ENCODE measurements at places on chromosomes 11 and 22. TPM values are rescaled to one million over a fixed set of nuclear protein-coding genes. Genes with fewer than 3 reads are reported as not detected.

Gene ME3
- total RNA-seq, result 11.6 TPM

Gene FEN1
- total RNA-seq, result 17.5 TPM

- no peak for ATAC-seq
These were observed 25.0 kb upstream of the SERPIND1 start for GRCh38 chr22:20748731-20749428.

GRCh38 chr22:29765905-29766631, 739 bp downstream of the ZMAT5 start:
- no peak for ATAC-seq

DNA sequence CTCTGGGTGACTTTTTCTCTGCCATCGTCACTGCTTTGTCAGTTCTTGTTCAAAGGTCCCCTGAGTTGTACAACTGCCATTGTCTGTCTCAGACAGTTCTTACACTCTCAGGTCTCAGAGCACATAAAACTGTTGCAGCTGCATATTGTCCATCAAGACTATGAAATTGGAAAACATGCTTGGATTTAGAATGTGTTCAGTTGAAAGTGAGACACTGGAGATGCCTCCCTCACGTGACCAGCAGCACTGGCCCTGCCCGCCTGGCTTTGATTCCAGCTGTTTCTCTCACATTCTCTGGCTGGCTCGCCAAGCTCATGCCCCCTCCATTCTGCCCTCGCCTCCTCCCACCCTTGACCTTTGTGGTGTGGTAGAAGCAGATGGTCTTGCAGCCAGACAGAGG, 244.2 kb downstream of the NTM start:
- ATAC-seq, result no peak

All from motor neuron (in vitro differentiated cells).